ENCODE measurements at places on chromosomes 4 and X.

- DNase-seq, result no peak
Measured at GRCh38 chr4:71545168-71545567, 206.3 kb downstream of the SLC4A4 start.

- no peak for DNase-seq
Measured at GRCh38 chr4:56666279-56666678, 14.8 kb downstream of the HOPX start.

DNA sequence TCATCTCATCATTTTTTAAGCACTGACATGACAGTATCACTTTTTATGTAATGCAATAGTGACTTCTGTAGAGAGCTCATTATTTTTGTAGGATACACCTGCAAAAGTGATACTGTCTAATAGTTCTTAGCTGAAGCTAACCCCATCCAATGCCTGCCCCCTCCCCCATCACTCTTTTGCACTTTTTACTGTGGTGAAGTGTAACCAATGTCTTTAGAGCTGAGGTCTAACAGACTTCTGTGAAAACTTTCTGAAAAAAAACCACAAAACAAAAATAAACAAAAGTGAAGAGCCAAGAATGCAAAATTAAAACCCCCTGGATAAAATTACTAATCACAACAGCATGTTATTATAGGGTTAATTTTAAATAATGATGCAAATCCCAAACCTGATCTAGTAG lies 301.1 kb downstream of the ANK2 start:
- no peak for DNase-seq

DNA sequence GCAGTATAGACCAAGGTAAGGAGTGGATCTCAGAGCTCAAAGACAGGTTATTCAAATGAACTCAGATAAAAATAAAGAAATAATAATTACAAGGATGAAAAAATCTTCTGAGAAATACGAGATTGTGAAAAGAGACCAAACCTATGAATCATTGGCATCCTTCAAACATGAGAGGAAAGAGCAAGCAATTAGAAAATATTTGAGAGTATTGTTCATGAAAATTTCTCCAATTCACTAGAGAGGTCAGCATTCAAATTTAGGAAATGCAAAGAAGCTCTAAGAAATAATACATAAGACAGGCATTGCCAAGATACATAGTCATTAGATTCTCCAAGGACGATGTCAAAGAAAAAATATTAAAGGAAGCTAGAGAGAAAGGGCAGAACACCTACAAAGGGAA lies 93.5 kb upstream of the GALNTL6 start:
- no peak for DNase-seq

- DNase-seq, result no peak
Measured at GRCh38 chrX:8433109-8434062, 31.2 kb upstream of the VCX3B start.

- DNase-seq, result peak; percentile 17
Measured at GRCh38 chr4:6257247-6258025, 12.2 kb upstream of the WFS1 start.

DNA sequence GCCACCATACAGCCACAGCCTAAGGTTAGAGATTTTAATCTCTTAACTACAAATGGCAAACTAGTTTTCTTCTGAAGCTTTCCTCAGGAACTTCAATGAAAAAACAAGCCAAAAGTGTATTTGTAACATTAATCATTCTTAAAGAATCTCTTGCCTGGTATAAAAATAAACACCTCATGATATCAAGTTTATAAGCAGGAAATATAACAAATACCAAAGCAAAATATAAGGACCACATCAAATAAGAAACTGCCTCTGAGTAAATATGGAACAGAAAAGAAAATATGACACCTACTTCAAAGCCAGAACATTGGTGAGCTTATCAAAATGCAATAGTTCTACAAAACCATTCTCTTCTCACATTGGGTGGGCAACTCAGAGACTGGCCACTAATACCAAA lies 89.9 kb downstream of the GPC4 start:
- DNase-seq, result no peak

Data from activated CD4-positive, alpha-beta T cell treated with anti-CD3 and anti-CD28 coated beads, Interleukin-2, amount 50 U/mL, for 16 hours (primary cell).